ENCODE measurements at places on chromosomes 5 and 9.

DNA sequence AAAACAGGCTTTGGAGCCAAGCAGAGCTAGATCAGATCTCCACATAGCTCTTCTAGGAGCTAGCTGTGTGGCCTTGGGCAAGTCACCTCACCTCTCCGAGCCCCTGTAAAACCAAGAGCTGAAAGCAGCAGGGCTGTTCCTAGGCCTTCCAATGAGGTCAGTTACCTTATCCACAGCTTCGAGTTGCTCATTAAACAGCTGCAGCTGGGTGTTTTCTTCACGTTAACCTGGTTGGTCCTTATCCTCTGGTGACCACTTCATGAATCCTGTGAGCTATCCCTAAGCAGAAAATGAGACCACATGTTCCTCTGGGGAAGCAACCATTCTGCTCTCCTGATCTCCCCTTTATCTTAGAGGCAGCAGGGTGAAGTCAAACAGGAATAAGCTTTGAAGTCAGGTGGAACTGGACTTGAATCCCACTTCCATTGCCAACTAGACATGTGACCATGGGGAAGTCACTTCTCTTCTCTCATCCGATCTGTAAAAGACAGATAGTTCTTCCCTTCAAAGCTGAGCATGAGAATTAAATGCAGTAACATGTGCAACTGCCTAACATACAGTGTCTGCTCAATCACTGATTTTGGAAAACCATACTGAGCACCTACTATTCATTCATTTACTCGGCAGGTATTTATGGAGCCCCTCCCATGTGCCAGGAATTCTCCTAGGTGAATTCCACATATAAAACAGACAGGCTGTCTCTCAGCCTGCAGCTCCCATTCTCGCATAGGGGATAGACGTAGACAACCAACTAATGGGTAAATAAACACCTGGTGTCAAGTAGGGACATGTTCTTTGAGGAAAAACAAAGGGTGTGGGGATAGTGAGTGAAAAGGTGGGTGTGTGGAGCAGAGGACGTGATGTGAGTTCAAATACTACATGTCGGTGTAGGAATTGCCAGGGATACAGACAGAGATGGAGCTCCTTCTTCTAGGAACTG, 111.7 kb upstream of the BOD1 start:
- no peak for DNase-seq

DNA sequence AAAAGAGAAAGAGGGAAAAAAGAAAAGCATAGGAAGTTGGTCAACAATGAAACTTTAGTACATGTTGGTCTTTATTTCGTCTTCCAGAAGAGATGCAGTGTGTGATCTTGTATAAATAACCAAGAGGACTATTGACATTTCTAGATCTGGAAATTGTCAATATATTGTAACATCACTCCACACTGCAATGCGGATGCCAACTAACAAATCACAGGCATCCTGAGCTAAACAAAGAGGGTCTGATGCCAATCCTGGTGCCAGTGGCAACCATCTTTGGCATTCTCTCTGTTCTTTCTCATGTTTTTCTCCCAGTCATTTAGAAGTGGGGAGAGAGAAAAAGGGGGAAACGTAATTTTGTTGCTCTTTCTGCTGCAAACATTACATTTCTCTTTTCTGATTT, 9.7 kb downstream of the NFIB start:
- DNase-seq = no peak

- DNase-seq = no peak
These were observed 74.9 kb downstream of the CAMK4 start for GRCh38 chr5:111299067-111299481.

DNA sequence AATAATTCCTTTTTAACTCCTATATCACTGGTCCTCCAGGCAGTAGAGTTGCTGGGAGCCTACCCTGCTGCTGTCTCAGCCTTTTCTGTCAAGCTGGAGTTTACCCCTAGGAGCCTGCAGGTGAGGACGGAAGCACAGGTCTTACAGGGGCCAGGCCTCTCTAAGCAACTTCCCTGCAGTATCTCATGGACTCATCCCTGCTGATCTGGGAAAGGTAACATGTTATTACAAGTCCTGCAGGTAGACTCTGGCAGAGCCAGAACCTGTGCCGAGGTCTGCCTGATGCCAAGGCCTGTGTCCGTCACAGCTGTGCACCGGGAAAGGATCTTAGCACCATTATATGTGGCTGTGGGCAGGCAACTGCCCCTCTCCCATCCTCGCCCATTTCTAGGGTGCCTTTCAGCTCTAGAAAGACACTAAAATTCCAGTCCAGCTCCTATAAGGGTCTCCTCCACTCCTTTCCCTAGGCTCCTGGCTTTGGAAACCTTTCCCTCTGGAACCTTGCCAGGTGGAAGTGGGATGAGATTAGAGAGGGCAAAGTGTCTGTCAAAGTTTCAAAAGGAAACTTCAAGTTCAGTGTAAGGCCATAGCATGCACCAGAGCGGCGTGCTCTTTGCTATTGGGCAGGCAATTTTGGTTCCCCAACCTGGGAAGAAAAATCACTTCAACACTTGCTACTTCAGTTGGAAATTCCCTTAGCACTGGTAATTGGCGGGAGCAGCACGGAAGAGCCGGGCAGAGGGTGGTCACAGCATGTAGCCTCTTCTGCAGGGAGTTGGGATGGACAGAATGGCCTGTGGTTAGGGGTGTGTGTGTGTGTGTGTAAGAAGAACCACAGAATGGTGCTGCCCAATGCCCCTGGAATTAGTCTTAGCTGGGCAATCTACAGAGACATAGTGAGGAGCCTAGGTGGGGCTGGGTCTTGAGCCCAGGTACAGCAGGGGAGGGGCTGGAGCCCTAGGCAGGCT, 17.5 kb downstream of the TMEM171 start:
- DNase-seq = no peak

DNA sequence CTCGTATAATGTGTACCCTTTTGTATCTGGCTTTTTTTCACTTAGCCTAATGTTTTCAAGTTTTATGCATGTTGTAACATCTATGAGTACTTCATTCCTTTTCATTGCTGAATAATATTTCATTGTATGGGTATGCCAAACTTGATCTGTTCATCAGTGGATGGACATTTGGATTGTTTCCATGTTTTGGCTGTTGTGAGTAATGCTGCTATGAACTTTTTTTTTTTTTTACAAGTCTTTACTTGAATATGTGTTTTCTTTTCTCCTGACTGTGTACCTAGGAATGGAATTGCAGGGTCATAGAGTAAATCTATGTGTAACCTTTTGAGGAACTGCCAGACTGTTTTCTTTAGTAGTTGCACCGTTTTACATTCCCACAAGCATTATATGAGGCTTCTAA, 52.4 kb downstream of the MTREX start:
- peak; percentile 12 for DNase-seq

DNA sequence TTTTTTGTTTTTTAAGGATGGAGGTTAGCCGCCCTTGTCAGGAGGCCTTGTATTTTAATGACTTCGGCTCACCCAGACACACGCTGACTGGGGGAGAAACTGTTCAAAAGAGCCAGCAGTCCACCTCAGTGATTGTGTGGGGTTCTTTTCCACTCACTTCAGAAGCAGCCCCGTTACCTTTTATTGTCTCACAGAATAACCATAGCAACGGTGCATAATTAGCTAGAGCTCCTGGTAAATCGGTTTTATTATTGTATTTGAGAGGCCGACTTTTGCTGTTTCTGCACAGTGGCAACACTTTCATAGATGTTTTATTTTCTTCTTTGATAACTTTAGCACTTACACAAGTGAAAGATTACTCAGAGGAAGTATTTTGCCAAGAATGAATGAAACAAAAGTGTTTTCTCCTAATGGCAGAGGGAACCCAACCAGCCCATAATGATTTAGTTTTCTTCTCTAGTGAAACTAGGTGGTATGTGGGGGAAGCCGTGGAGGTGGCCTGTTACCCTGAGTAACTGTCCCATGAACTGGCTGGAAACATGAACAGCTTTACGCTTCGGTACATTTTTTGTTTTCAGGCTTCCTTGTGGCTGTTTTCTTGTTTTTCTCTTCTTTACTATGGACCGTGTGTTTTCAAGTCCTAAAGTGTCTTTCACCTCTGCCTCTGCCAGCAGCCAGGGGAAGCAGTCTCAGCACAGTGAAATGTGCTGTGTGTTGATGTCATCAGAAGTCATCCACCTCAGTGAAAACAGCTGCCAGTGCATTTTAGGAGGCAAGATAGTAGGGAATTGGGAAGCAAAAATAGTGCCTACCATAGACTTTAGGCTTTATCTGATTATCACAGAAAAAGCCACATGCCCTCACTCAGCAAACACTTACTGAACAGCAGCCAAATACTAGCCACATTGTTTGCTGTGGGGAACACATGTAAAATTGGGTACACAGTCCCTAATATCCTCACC, 414.7 kb downstream of the KDM4C start:
- no peak for DNase-seq

DNA sequence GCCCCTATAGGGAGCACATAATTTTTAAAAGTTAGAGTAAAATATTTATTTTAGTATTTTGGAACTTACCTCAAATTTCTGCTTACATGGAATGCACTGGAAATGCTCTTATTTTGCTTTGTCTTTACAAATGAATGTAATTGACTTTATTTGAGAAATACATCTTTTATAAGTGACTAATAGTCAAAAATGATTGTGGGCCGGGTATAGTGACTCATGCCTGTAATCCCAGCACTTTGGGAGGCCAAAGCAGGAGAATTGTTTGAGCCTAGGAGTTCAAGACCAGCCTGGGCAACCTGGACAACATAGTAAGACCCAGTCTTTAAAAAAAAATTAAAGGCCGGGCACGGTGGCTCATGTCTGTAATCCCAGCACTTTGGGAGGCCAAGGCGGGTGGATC, 5.8 kb downstream of the HMGCR start:
- peak; percentile 23 for DNase-seq

DNA sequence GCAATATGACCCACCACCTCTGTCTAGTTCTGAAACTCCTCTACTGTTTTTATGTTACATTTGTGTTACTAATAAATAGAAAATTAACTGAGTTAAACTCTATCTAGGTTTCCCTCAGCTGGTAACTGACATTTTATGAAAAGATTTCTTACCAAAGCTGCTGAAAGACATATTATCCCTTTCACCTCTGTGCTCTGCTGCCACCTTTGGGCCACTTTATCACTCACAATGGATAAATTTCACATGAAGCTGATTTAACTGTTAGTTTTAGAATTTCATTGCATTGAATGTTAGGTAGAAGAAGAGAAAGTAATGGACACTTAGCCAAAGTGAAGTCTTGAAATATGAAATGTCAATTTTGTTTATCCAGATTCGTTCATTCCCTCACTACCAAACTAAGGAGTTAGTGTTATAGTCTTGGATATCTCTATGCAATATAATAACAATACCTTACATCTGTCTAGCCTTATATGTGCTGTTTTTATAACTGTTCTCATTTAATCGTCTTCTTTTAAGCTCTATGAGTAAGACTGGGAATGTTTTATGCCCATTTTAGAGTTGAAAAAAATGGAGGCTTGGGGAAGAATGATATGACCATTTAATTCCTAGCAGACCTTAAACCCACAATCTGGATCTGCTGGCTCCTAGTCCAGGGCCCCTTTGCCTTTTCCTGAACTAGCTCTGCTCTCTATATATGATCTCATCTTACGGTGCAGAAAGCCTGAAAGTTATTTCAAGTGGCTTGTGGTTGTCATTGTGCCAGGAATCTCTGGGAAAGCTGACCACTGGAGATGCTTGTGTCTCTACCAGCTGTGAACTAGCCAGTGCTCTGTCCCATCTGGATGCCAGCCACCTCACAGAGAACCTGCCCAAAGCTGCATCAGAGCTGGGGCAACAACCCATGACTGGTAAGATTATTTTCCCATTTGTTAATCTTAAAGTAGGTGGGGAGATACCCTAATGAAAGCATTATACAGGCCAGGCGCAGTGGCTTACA, 97.1 kb downstream of the GOLPH3 start:
- DNase-seq = peak; percentile 62

- DNase-seq = peak; percentile 80
These were observed 36.7 kb upstream of the TIFAB start for GRCh38 chr5:135488727-135489465.

- DNase-seq = no peak
These were observed 349.2 kb upstream of the RORB start for GRCh38 chr9:74147906-74148305.

GRCh38 chr9:95065224-95065623, 252.3 kb downstream of the FANCC start:
- no peak for DNase-seq

GRCh38 chr5:1765141-1765879, 34.3 kb downstream of the MRPL36 start:
- peak; percentile 7 for DNase-seq

DNA sequence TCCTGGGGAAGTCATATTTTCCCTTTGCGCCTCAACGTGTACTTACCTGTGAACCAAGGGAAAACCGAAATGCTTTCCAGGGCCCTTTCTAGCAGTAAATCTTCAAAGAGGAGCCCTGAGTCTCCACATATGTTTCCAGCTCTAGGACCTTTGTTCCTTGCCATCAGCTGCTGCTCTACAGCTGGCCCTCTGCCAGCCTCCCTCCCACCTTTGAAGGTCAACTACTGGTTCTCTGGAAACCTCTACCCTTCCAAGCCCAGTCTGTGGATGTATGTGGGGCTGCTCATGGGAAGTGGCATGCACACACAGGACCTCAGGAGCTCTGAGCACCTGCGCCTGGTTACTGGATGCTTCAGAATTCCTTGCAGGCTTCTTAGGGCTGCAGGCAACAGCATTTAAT, 117.2 kb downstream of the PSD2 start:
- no peak for DNase-seq

GRCh38 chr9:98226957-98227356, 28.5 kb downstream of the TBC1D2 start:
- no peak for DNase-seq

GRCh38 chr9:84871983-84872382, 202.5 kb downstream of the NTRK2 start:
- DNase-seq = no peak

GRCh38 chr5:125075567-125075966, 329.1 kb upstream of the ZNF608 start:
- no peak for DNase-seq

- DNase-seq = no peak
These were observed 131.8 kb downstream of the TAF11L14 start for GRCh38 chr5:17766031-17766430.

DNA sequence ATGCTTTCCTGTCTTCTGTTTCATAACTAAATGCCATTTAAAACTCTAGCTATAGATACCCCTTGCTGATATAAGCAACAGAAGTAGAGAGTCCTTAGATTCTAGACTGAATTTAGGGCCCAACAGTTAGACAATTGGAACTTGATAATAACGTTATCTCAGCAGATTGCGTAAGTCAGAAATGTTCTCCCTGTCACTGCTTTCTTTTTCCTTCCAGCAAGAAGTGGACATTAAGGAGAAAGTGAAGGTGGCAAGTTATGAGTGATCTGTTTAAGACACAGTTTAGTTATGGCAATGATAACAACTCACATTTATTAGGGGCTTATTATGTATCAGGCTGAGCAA, 6.9 kb upstream of the GLIS3 start:
- no peak for DNase-seq

DNA sequence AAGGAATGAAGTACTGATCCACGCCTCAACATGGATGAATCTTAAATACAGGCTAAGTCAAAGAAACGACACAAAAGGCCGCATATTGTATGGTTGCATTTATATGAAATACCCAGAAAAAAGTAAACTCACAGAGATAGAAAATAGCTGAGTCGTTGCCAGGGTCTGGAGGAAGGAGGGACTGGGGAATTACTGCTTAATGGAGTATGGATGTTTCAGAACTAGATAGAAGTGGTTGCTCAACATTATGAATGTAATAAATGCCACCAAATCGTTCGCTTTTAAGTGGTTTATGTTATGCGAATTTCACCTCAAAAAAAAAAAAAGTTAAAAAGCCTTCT, 784 bp upstream of the MSANTD3 start:
- DNase-seq = no peak

GRCh38 chr9:123482295-123482968, 126.4 kb downstream of the CRB2 start:
- DNase-seq = no peak

- no peak for DNase-seq
These were observed 3.7 kb upstream of the EGFL7 start for GRCh38 chr9:136658849-136659535.

- no peak for DNase-seq
These were observed 24.9 kb downstream of the FRMPD1 start for GRCh38 chr9:37675661-37676060.
